ENCODE measurements at places on chromosomes 6 and 20.

- no peak for DNase-seq
These were observed 132.1 kb upstream of the CNR1 start for GRCh38 chr6:88298066-88298845.

- no peak for DNase-seq
These were observed at the start of gene CBFA2T2 for GRCh38 chr20:33490023-33490933. Gene CBFA2T2 (plus strand): TSS chr20:33490096. CDS start chr20:33490268, 172 bp downstream.

DNA sequence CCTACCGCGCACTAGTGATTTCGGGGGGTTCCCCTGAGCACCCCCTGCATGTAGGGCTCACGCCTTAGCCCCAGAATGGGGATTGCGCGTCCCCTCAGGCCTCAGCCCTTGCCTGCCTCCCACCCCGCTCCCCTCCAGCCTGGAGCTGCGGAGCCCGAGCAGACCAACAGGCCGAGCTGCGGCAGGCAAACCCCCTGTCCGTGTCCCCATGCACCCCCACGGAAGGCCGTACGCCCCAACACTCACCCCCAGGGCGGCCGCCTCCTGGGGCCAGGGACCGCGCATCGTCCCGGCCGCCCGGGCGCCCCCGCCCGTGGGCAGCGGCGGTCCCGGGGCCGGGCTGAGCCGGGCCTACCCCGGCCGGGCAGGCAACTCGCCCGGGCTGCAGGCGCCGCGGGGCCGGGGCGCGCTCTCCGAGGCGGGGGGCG, 1.2 kb upstream of the KCNB1 start:
- DNase-seq, result no peak

- DNase-seq, result no peak
These were observed 374.8 kb upstream of the EPHA7 start for GRCh38 chr6:93794166-93794565.

GRCh38 chr6:2943564-2943955, 27.8 kb downstream of the SERPINB6 start:
- no peak for DNase-seq

- DNase-seq, result no peak
These were observed 174.7 kb upstream of the ZNF217 start for GRCh38 chr20:53768329-53768728.

DNA sequence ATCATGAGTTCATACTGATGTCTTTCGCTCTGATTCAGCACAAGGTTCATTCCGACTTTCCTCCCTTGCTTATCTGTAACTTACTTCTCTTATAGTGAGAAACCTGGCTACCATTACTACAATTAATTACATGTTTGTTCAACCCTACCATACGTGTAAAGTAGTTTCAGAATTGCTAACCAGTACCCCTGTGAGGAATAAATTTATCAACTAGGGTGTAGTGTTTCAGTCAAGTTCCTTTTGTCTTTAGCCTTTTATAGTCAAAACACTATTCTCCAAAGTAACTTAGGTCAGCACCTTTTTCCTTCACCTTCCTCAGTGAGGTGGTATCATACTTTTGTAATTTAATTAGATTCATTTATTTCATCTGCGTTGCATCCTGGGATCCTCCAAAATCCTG, 64.9 kb downstream of the MAP3K4 start:
- no peak for DNase-seq

GRCh38 chr6:151393410-151393809, 2.1 kb upstream of the ZBTB2 start:
- DNase-seq, result no peak

- no peak for DNase-seq
These were observed 502.3 kb upstream of the IMPG1 start for GRCh38 chr6:76574746-76575145.

- DNase-seq, result no peak
These were observed 28.6 kb upstream of the PBOV1 start for GRCh38 chr6:138246650-138247440.

DNA sequence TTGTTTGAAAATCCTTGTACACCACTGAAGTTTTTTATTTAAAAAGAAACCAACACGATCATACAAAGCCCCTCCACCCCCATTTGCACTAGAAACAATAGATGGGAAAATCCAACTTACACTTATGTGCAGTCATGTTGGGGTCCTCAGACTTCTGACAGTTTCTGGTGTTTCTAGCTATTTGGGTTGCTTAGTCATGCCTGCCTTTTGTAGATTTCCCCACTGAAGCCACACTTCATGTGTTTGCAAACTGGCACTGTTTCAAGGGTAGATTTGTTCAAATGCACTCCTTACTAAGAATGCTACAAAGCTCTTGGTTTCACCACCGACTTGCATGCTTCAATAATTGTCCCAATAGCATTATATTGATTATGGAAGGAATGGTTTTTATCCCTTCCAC, 1.5 kb downstream of the SH3BGRL2 start:
- no peak for DNase-seq

GRCh38 chr20:324177-325044, 941 bp upstream of the SOX12 start:
- DNase-seq, result peak; percentile 89

DNA sequence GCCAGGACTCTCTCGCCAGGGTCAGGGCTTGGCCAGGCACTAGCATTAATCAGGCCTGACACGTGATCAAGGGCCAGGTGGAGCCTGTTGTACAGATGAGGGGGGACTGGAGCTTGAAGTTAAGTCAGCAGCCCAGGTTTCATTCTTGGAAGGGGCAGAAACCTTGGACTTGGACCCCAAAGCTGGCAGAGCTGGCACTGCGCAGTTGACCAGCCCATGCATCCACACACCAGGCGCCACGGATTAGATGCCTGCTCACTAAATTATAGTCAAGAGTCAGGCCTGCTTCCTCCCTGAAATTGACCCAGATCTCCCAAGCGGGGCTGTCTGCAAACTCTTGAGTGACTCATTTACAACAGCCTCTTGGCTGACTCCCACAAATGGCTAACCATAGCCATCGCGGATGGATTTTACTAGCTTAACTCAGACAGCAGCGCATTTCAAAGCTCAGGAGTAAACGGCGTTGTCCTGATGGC, 4.1 kb upstream of the TAF4 start:
- no peak for DNase-seq

DNA sequence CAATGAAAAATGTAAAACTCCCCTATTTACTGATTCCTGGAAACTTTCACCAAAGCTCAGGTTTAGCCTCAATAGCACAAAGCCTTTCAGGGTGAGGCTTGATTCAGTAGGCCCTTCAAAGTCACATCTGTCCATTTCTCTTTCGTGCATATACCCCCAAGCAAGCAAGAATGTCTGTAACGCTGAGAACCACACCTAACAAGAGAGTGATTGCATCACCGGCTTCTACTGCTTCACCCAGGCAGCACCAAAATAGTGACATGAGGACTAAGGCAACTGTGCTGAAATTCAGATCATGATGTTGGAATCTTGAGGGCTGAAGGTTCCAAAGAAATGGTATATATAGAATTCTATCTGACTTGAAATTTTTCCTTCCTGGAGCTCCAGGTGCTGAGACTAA, 26.1 kb downstream of the CGA start:
- DNase-seq, result no peak

GRCh38 chr20:8043687-8044282, 24.2 kb upstream of the TMX4 start:
- DNase-seq, result no peak

Measured in head of caudate nucleus (tissue), 42 donors.